ENCODE measurements at places on chromosomes 4 and X. TPM values are rescaled to one million over a fixed set of nuclear protein-coding genes. Genes with fewer than 3 reads are reported as not detected.

DNA sequence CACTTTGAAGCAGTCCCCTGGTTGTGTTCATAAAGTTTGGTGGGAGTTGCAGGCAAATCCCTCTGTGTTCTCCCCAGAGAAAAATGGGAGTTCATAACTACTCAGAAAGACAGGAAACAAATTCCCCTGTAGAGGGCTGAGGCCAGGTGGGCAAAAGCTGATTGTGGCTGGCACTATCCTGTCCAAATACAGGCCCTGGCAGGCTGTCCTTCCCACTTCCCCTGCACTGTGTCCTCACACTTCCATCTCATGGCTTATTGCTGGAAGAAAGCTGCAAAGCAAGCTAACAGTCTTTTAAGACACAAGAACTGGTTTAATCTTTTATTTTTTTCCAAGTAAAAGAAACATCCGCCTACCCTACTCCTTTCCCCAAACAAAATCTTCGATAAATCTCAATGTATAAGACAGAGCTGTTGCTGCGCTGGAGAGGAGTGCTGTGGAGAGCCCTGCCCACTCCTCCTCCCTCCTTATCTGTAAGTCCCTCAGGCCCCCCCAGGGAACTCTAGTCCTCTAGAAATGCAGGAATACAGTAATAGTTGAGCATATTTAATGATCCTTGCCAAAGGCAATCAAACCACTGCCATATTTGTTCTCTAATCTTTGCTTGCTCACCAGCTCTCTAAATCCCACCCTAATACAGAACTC lies 14.0 kb downstream of the TAPT1 start:
- H3K4me1 ChIP-seq, result no peaks in the 10 kb centered on the region
- no peak for DNase-seq
- H3K4me3 ChIP-seq, result no peak overlapping the region
- H3K27me3 ChIP-seq, result no peaks in the 10 kb centered on the region
- H3K27ac ChIP-seq, result no peak overlapping the region
- H3K36me3 ChIP-seq, result no peaks in the 10 kb centered on the region

DNA sequence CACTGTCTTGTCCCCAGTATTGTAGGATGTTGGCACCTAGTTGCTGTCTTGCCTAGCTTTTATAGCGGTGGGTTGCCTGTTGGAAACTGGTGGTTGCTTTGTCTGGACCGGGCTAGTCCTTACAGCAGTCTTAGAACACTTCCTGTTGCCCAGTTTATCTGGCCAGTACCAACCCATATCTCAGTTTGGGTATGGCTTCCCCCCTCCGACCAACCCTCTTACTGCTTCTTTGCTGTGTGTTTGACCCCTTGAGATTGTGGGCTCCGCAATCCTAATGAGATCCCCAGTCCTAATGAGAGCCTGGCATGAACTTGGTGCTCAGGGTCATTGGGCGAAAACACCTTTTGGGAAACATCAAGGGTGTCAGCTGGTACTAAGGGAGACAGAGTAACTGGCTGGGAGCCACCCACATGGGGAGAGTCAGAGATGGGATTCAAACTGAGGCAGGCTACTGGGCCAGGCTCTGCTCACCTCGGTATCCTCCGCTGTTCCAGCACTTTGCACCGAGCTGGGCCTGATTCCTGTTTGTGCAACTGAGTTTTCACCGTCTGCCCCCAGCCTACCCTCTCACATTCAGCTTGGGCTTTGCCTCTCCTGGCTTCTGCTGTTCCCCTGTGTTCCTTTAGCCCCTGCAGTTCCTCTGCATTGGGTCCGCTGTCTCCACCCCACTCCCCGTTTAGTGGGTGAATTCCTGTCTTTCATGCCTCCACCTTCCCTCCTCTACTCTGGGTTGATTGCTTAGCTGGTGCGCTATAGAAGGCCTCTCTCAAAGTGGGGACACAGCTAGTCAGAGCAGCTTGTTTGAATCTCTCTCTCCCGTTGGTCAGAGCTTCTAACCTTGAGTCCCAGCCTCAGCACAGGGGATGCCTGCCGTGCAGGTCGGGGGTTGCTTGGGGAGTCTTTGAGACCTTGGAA lies 1.6 kb downstream of the TBC1D14 start:
- no peaks in the 10 kb centered on the region for H3K36me3 ChIP-seq
- no peak overlapping the region for H3K27ac ChIP-seq
- no peaks in the 10 kb centered on the region for H3K27me3 ChIP-seq
- peaks cover 66% of the 10 kb centered on the region for H3K4me1 ChIP-seq

DNA sequence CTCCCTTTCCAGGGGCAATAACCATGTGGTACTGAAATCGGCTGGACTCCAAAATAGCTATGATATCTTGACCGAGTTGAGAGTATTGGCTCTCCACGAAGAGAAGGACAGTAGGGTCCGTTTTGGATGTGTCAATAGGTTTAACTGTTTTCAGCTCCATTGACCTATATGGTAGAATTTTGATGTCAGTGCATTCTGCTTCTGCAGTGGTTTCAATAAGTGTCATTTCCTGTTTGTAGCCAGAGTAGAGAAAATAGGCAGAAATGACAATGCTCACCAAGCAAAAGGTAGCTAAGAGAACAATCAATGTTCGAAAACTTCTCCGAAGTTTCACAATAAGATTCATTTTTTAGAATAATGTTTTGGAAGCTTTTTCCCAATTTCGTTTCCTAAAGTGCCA lies 36.7 kb downstream of the NDST4 start:
- H3K4me1 ChIP-seq, result no peaks in the 10 kb centered on the region
- H3K27ac ChIP-seq, result no peak overlapping the region
- H3K27me3 ChIP-seq, result no peaks in the 10 kb centered on the region
- no peak overlapping the region for H3K4me3 ChIP-seq

GRCh38 chr4:40916218-40916555 lies 166.4 kb downstream of the NSUN7 start:
- DNase-seq, result no peak
- peaks cover 9% of the 10 kb centered on the region for H3K36me3 ChIP-seq
- no peak overlapping the region for H3K27ac ChIP-seq
- no peak overlapping the region for H3K4me3 ChIP-seq
- H3K4me1 ChIP-seq, result peaks cover 3% of the 10 kb centered on the region

DNA sequence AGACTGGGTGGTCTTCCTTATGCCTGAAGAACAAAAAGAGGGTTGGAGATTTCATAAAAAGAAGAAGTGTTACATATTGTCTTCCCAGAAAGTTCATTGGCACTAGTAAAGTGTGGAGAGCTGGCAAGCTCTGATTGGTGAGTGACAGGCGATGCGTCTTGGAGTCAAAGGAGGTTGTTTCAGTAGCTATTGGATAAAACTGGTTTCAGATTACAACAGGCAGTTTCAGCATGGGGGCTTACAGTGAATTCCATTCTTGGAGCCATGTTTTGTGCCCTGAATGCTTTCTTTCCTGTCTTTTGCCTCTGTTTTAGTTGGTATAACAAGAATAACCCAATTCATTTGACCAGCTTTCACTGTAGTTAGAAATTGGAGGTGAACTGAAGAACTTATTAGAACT lies 750.5 kb downstream of the ADGRL3 start:
- H3K27me3 ChIP-seq, result no peaks in the 10 kb centered on the region
- no peaks in the 10 kb centered on the region for H3K36me3 ChIP-seq
- no peak overlapping the region for H3K27ac ChIP-seq
- no peaks in the 10 kb centered on the region for H3K4me1 ChIP-seq
- no peak overlapping the region for H3K4me3 ChIP-seq

DNA sequence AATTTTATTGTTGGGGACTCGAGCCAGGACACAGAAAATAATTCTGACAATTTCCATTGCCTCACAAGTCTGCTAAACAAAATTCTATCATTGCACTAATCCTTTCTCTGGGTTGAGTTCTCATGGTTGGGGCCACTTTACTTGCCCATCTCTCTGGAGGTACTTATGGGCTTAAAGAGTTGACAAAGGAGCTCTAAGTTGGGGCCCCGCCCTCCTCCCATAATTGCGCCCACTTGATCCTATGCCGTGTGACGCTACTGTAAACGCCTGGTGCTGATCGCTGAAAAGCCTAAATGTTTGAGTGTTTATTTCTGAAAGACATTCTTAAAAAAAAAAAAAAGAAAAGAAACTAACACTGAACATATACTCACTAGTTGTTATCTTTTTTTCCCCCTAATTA lies 103.0 kb downstream of the TENM3 start:
- no peaks in the 10 kb centered on the region for H3K4me1 ChIP-seq
- no peak overlapping the region for H3K4me3 ChIP-seq
- no peak for DNase-seq

DNA sequence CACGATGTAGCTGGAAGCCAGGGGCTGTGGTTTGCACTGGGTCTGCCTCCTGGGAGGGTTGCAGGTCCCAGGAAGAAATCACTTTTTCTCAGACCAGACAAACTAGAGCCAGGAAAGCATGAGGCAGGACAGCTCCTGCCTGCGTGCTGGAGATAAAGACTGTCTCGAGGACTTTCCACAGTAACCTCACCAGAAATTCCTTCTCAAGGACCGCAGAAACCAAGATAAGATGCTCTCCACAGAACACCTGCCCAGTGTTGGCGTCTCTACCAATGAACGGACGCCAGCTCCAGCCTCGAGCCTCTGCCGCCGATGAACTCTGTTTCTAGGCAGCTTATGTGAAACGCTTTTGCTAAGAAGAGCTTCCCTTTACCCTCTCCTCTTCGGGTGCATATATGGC lies 76.9 kb upstream of the AFAP1 start:
- no peak overlapping the region for H3K27ac ChIP-seq
- no peak for DNase-seq
- no peaks in the 10 kb centered on the region for H3K27me3 ChIP-seq
- peaks cover 11% of the 10 kb centered on the region for H3K36me3 ChIP-seq
- no peak overlapping the region for H3K4me3 ChIP-seq

- no peak overlapping the region for H3K4me3 ChIP-seq
- no peaks in the 10 kb centered on the region for H3K36me3 ChIP-seq
- H3K4me1 ChIP-seq, result no peaks in the 10 kb centered on the region
These were observed 189.8 kb upstream of the PPP1R2C start for GRCh38 chrX:42967681-42968300.

- no peak overlapping the region for H3K27ac ChIP-seq
- no peaks in the 10 kb centered on the region for H3K27me3 ChIP-seq
- no peaks in the 10 kb centered on the region for H3K36me3 ChIP-seq
- H3K4me1 ChIP-seq, result no peaks in the 10 kb centered on the region
- DNase-seq, result no peak
- H3K4me3 ChIP-seq, result no peak overlapping the region
These were observed 176.2 kb upstream of the GPRIN3 start for GRCh38 chr4:89483833-89484232.

DNA sequence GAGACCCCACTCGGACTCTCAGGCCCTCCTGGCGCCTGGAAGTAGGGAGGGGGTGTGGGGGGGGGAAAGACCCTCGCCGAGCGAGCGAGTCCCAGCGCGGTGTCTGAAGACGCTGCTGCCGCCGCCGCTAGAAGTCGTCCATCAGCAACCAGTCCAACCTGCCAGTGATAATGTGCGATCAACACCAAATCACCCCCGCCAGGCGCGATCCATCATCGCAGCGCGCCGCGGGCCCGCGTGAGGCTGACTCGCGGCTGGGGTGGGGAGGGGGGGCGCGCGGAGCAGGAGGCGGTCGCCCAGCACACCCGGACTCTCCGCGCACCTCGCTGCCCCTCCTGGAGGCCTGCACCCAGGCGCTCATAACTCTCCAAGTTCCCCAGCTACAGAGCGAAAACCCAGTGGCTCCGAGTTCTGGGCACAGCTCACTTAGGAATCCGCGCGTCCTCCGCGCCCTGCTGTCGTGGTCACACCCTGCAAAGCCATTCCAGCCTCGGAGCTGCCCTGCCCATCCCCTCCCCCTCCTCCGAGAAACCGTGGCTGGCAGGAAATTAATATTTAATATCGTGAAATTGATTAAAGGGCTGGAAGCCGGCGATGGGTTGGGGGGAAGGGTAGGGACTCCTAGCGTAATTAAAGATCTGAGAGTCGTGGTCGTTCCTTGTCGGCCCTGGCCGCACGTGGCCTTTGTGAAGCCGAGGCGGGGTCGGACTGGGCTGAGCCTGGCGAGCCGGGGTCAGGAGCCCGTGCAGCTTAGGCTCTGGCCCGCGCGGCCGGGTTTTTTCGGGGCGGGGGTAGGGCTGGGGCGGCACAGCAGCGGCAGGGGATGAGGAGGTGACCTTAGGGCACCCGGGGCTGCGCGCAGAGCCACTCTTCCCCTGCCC lies 58.1 kb upstream of the BCOR start:
- DNase-seq, result peak; percentile 72
- peak overlapping the region; percentile 36 for H3K4me3 ChIP-seq
- H3K27ac ChIP-seq, result peak overlapping the region; percentile 64
- H3K4me1 ChIP-seq, result peaks cover 51% of the 10 kb centered on the region
- no peaks in the 10 kb centered on the region for H3K36me3 ChIP-seq
- peaks cover 59% of the 10 kb centered on the region for H3K27me3 ChIP-seq

DNA sequence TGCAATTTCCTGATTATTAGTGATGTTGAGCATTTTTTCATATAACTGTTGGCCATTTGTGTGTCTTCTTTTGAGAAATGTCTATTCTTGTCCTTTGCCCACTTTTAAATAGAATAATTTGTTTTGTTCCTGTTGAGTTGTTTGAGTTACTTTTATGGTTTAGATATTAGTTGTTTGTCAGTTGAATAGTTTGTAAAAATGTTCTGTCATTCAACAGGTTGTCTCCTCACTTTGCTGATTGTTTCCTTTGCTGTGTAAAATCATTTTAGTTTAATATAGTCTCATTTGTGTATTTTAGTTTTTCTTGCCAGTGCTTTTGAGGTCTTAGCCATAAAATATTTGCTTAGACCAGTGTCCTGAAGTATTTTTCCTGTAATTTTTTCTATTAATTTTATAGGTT lies 181.8 kb upstream of the GLRA2 start:
- no peaks in the 10 kb centered on the region for H3K36me3 ChIP-seq
- no peak for DNase-seq
- no peak overlapping the region for H3K27ac ChIP-seq

GRCh38 chrX:115400960-115401359 lies 111.4 kb downstream of the LUZP4 start:
- peaks cover 12% of the 10 kb centered on the region for H3K27me3 ChIP-seq
- DNase-seq, result peak; percentile 25
- H3K36me3 ChIP-seq, result no peaks in the 10 kb centered on the region
- H3K27ac ChIP-seq, result no peak overlapping the region
- H3K4me3 ChIP-seq, result no peak overlapping the region
- no peaks in the 10 kb centered on the region for H3K4me1 ChIP-seq

- DNase-seq, result no peak
- H3K4me1 ChIP-seq, result peaks cover 4% of the 10 kb centered on the region
- no peaks in the 10 kb centered on the region for H3K27me3 ChIP-seq
- no peak overlapping the region for H3K27ac ChIP-seq
These were observed 562.4 kb upstream of the ZFP42 start for GRCh38 chr4:187433141-187433540.

DNA sequence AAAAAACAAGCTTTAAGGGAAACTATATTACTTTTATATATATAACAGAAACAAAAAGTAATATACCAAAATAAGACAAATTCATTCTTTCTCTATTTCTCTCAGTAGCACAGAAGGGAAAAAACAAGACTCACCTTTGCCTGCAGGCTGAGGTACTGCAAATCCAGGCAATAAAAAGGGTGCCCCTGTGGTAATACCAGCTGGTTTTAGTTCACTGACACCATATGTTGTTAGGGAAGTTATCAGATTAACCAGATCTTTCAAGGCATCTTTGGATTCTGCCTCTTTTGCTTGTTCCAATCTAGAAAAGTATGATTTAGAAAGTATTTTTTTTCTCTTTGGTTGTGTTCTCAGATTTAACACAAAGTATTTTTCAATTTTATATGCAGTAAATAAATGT lies 139.8 kb downstream of the WDFY3 start:
- no peak overlapping the region for H3K4me3 ChIP-seq
- H3K36me3 ChIP-seq, result peaks cover 7% of the 10 kb centered on the region
- no peak overlapping the region for H3K27ac ChIP-seq
- no peaks in the 10 kb centered on the region for H3K27me3 ChIP-seq
- no peaks in the 10 kb centered on the region for H3K4me1 ChIP-seq

DCAF12L1 gene
- total RNA-seq, result 0.28 TPM

FAT4 gene
- total RNA-seq, result 75.4 TPM

GIMD1 gene
- total RNA-seq, result not detected

DGKK gene
- total RNA-seq, result 3.2 TPM

DUX4 gene
- not detected for total RNA-seq

WNK3 gene
- 29.5 TPM for total RNA-seq

GLOD5 gene
- not detected for total RNA-seq

All from spinal cord (tissue), 10 donors.